ENCODE measurements at places on chromosomes 4 and X. TPM values are rescaled to one million over a fixed set of nuclear protein-coding genes. Genes with fewer than 3 reads are reported as not detected.

Gene SULT1E1
- 0.34 TPM for total RNA-seq

Gene ZCCHC18
- total RNA-seq: 1.5 TPM

Gene HERC6
- 23.6 TPM for total RNA-seq

Gene RHOXF2
- not detected for total RNA-seq

Gene PF4V1
- total RNA-seq: not detected

Gene CHST7
- 37.3 TPM for total RNA-seq

Gene GRID2
- total RNA-seq: not detected

Gene PRR32
- total RNA-seq: not detected

Gene GAGE12J
- not detected for total RNA-seq

Gene TMPRSS11E
- not detected for total RNA-seq

Gene KDR
- 183 TPM for total RNA-seq

Gene EPHA5
- total RNA-seq: not detected

Gene CCNA2
- total RNA-seq: 107 TPM

Gene PLAC1
- total RNA-seq: not detected

Gene CFAP47
- total RNA-seq: not detected

Gene MTMR8
- total RNA-seq: 0.05 TPM

Gene ANAPC4
- total RNA-seq: 12.1 TPM

Gene PDGFC
- 4.0 TPM for total RNA-seq

Gene TASL
- not detected for total RNA-seq

Gene TLR10
- total RNA-seq: not detected

Gene ABLIM2
- total RNA-seq: 2.8 TPM

Gene TSC22D3
- total RNA-seq: 9.5 TPM

Gene ADGRG2
- total RNA-seq: not detected

Gene SUPT20HL2
- total RNA-seq: not detected

Gene STBD1
- 3.5 TPM for total RNA-seq

Gene SPANXB1
- not detected for total RNA-seq

Gene ADH7
- total RNA-seq: not detected

Gene GPR82
- not detected for total RNA-seq

Gene NPNT
- total RNA-seq: 0.59 TPM

Gene ARSJ
- total RNA-seq: 27.6 TPM

Gene CFAP99
- not detected for total RNA-seq

Gene CCDC110
- total RNA-seq: 0.13 TPM

Gene MTTP
- total RNA-seq: not detected

Gene DUSP21
- not detected for total RNA-seq

Gene LRP2BP
- 0.15 TPM for total RNA-seq

Gene SOD3
- total RNA-seq: 0.07 TPM

Gene IBSP
- not detected for total RNA-seq

Gene PAGE5
- total RNA-seq: not detected

Gene EDA2R
- 1.9 TPM for total RNA-seq

Gene DRD5
- not detected for total RNA-seq

Gene ETDB
- not detected for total RNA-seq

Gene LDB2
- total RNA-seq: 39.4 TPM

Gene IL1RAPL1
- 0.59 TPM for total RNA-seq

Gene CYLC1
- not detected for total RNA-seq

Gene FANCB
- 4.1 TPM for total RNA-seq

Gene BMPR1B
- total RNA-seq: not detected

Gene KCTD8
- 3.3 TPM for total RNA-seq

Gene TENM3
- total RNA-seq: 14.7 TPM

Gene TRIM61
- not detected for total RNA-seq

Gene CLNK
- total RNA-seq: not detected

Gene PCDH18
- total RNA-seq: 0.13 TPM

Gene RTL5
- 0.44 TPM for total RNA-seq

Gene SUPT20HL1
- not detected for total RNA-seq

Data from mammary microvascular endothelial cell (primary cell).